ENCODE measurements at places on chromosomes 16 and 17. TPM values are rescaled to one million over a fixed set of nuclear protein-coding genes. Genes with fewer than 3 reads are reported as not detected.

- DNase-seq = no peak
Measured at GRCh38 chr17:59375857-59376256, 44.4 kb downstream of the YPEL2 start.

DNA sequence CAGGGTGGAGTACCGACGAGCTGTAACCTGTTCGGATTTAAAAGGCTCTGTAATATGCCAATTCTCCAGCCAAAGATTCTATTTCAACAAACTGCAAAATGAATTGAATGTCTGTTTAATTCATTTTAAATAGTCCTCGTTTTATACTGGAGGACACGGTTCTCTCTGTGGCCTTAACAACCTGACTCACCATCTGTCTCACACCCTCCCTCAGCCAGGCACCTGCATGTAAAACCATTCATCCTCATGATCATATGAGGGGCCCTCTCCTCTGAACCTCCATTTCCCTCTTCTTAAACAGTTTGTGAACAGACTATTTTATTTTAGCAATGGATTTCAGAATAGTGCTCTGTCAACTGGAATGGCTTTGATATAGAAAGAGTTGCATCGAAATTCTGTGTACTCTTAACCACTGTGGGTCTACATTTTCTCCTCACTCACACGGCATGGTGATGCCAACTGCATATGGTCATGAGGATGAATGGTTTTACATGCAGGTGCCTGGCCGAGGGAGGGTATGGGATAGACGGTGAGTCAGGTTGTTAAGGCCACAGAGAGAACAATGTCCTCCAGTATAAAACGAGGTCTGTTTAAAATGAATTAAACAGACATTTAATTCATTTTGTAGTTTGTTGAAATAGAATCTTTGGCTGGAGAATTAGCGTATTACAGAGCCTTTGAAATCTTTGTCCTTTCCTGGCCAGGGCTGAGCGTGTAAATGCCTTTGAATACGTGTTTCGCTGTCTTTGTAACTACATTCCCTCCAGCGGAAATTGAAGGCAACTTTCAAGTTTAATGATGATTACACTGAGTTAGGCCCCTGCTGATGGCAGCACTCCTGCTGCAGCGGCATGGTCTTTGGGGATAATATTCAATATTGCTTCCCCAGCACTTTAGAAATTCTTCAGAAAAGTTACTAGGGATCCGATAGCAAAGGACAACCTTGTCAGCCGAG, 329.6 kb downstream of the SNX29 start:
- no peak for DNase-seq

- no peak for DNase-seq
Measured at GRCh38 chr16:84842516-84843148, 22.8 kb downstream of the CRISPLD2 start.

DNA sequence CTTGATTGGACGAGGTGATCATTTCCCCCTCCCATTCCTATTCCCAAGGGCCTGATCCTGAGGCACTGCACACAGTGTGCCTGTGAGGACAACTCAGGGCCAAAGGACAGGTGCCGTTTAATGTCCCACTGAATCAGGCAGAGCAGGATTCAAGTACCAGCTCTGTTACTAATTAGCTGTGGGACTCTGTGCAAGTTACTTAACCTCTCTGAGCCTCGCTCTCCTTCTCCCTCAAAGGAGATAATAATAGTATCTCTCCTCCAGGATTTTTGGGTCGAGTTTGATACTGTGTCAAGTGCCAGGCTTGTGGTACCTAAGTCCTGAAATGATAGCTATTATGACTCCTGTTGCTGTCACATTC, 86.8 kb upstream of the NKD1 start:
- no peak for DNase-seq

DNA sequence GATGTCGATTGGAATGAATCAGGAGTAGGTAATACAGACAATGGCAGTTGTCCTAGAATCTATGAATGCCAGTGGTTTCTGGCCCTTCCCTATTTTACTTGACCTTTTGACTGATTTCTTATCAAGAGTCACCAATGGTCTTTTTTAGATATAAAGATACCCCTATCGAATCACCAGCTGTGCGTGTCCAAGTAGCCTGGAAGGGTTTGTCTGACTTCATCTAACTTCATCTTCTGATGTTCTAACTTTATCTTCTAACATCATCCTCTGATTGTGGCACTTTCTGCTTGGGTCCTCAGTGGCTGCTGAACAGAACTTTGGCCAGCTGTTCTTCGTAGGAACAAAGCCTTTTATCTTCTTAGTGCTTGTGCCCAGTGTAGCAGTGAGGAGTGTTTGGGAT, 129.7 kb downstream of the MSI2 start:
- DNase-seq = no peak

DNA sequence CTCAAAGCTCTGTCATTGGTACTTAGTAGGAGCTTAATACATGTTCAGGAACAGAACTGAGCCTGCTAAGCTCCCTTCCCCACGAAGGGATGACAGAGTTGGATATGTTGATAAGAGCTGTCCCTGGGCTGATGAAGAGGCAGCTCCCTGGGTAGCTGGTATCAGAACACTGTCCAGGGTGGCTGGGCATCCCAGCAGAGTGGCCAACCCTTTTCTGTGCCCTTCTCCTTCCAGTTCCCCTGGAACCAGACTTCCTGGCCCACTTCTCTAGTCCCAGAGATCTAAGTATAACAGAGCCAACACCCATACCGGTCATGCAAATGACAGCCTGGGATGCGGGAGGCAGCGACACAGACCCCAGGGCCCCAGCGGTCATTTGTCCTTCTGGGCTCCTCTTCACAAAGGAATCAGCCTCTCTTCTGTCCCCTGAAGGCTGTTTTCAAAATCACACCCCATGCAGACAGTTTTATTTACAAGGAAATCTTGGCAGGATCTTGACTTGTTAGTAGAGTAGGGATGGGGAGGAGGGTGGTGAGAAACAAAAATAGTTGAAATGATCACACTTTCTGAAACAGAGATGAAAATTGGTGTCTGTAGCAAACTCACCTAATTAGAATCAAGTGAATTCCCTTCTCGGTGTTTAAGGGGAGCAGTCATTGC, 1.4 kb upstream of the RHBDL3 start:
- DNase-seq = no peak

- peak; percentile 73 for DNase-seq
Measured at GRCh38 chr16:57810197-57811031, 8.1 kb upstream of the KIFC3 start.

DNA sequence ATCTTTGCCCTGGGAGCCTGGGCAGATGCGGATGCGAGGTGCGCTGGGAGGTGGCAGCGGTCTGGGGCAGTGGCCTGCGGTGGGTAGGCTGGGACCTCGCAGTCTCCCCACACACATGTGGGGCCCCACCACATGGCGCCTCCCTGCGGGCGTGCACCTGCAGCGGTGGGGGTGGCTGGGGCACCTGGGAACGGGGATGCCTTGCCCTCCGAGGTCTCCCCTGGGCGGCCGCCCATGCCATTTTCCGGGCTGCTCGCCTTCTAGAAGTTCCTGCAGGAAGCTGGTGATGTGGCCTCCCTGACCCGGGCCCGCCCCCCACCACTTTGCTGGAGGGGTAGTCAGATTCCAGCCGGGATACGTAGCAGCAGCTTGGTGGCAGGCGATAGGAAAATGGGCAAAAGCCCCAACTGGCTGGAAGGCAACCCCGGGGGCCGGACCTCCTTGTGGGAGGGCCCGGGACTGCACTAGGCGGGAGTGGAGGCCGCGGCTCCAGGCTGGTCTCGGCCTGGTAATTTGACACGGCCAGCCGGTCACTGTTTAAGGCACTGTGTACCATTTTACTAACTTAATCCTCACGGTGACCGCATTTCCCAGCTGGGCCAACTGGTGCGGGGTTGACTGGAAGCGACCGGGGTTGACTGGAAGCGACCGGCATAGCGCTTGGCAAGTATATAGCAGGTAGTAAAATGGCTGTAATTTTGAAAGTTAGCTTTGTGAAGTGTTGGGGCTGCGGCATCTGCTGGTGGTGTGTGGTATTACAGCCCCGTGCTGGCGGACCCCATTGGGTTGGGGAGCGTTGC, 38.5 kb downstream of the IGF2BP1 start:
- peak; percentile 25 for DNase-seq

DNA sequence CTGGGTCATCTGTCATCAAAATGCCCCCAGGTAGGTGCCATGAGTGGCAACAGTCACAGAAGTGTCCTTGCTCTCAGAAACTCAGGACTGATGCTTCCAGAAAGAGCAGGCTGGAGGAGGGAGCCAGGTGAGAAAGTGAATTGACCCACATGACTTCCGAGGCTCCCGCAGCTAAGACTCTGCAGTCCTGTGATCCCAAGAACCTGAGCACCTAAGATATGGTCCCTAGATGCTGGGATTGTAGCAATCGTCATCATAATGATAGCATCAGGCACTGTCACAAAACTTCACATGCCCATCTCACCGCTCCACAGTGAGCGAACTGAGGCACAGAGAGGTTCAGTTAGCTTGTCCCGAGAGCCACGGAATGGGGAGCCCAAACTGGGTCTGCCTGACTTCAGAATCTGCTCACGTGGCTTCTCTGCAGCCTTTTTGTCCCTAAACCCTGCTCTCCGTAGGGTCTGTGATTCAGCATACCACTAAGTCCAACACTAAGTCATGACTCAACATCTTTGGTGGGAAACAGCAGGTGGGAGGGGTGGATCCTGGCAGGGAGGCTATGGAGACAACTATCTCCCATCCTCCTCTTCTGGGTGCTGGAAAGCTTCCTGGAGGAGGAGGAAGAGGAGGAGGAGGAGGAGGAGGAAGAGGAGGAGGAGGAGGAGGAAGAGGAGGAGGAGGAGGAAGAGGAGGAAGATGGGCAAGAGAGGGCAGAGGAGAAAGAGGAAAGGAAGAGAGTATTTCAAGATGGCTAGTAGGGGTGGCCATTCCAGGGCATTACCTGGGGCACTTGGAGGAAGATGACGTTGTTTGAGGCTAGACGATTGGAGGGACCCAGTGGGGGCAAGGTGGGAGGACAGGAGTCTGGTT, 55.5 kb upstream of the DLX4 start:
- DNase-seq = no peak

GRCh38 chr17:77738751-77739531, 219.6 kb upstream of the TNRC6C start:
- no peak for DNase-seq

DNA sequence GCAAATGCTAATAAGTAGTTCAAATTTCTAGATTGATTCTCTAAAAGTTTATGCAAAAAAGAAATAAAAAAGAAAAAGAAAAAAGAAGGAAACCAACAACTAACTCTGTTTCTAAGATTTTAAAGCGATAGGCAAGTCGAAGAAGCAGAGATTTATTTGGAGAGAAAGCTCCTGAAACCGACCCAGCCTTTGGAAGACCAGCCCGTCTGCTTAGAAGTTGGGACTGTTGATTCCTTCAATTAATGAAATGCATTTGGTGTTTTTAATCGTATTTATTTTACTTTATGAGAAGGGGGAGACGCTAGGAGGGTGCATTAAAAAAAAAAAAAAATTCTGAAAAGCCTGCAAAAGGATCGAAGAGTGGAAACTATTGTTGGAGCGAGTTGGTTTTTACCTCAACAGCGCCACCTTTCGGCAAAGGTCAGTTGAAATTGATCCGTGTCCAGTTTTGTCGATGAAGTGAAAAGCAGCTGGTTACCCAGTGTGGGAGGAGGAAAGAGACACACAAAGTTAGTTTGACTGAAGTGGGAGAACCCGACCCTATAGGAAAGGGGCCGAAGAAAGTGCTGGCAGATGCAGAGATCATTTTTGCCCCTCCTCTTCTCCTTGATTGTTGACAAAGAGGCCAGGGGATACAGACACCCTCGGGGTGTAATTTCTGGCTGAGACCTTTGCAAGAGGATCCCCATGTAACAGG, 1.5 kb upstream of the MAF start:
- DNase-seq = peak; percentile 51

DNA sequence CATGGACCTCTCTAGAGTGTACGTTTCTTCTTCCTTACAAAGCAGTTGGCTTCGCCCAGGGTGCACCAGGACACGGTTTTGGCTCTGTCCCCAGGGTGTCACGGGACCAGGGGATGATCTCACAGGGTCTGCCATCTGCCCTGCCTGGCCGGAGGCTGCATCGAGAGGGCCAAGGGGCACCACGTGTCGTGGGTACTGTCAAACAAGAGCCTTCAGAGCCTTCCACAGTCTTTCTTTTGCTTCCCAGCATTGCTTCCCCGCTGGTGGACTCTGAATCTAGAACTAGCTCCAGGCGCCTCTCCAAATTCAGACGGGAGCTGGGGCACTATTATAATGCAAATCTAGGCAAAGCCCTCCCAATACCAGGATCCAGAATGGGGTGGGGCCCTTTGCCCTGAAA, 47.9 kb downstream of the MAPT start:
- no peak for DNase-seq

DNA sequence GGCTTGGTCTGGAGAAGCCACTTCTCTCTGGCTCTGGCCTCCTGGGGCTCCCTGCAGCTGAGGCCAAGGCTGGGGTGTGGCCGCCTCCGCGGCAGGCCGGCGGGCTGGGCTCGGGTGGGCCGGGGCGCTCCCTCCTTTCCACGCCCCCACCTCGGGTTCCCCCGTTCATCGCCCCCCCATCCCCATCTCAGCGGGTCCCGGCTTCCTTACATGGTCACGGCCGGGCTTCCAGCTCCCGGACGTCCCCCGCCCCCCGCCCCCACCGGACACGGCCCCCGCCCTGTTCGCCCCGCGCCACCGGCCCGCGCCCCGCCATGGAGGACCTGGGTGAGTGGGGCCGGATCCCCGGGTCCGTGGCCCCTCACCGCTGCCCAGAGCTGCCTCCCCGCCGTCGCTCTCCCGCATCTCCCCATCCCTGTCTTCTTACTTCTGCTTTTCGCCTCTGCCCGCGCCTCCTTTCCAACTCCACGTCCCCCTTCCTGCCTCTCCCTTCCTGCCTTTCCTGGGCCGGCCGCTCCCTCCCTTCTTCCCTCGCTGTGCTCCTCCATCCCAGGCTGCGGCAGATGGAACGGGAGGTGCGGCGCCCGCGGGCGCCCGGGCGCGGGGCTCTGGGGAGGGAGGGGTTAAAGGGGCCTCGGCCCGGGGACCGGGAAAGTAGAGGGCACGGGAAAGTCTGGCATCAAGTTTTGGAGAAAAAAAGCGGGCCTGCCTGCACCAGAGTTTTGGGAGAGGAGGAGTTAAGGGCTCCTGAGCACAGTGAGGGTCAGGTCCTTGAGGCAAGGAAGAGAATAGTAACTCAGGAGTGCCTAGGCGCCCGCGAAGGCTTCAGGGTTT, at the start of gene TGFB1I1:
Gene TGFB1I1, plus strand, starts transcription at position 278 of the 834 bp plus-strand sequence. Its CDS starts 37 bp downstream, at position 315.
- no peak for DNase-seq

- no peak for DNase-seq
Measured at GRCh38 chr17:81202318-81202717, 20.4 kb downstream of the CEP131 start.

DNA sequence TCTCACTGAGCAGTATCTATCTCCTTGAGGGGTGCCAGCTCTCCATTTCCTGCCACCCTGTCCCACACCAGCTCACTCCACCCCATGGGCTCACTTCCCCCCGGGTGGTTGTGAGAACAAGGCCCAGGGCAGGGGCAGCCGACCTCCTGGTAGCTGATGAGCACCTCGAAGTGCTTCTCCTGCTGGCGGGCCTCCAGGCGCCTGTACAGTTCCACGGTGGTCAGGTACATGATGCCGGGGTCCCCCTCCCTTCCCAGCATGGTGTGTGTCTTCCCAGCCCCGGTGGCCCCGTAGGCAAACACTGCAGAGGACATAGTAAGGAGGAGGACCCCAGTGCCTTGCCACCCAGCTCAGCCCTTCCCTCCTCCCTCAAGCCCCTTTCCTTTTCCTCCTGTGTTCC, 12.5 kb downstream of the KIF18B start:
- no peak for DNase-seq

- DNase-seq = no peak
Measured at GRCh38 chr17:63826468-63827001, 696 bp upstream of the PSMC5 start.

The PABPN1L gene
- total RNA-seq = not detected

The NPIPA2 gene
- total RNA-seq = 4.5 TPM

The KRT9 gene
- total RNA-seq = not detected

Measured in naive thymus-derived CD8-positive, alpha-beta T cell (primary cell).